ENCODE measurements at places on chromosomes 11 and 22.

GRCh38 chr11:120335556-120335907 lies 681 bp upstream of the ARHGEF12 start:
- DNase-seq = no peak

GRCh38 chr11:57263351-57263750 lies 26.3 kb upstream of the APLNR start:
- no peak for DNase-seq

GRCh38 chr11:105718641-105719040 lies 108.8 kb downstream of the GRIA4 start:
- DNase-seq = no peak

DNA sequence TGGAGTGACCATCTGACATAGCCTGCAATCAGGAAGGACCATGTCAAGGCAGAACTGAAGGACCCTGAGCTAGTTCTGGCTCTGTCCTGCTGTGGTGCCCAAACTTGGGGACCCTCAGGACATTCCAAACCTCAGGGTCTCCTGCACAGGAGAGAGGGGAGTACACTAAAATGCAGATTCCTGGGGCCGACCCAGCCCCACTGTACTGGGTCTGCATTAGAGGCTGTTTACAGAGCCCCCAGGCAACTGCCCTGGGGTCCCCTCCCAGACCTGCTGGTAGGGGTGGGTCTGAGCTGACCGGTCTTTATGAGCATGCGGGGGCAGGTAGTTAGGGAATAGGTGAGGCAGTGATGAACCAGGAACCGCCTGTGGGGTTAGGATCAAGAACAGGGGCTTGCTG lies 6.8 kb downstream of the TRPM5 start:
- DNase-seq = no peak
